ENCODE measurements at places on chromosomes 2 and 18.

DNA sequence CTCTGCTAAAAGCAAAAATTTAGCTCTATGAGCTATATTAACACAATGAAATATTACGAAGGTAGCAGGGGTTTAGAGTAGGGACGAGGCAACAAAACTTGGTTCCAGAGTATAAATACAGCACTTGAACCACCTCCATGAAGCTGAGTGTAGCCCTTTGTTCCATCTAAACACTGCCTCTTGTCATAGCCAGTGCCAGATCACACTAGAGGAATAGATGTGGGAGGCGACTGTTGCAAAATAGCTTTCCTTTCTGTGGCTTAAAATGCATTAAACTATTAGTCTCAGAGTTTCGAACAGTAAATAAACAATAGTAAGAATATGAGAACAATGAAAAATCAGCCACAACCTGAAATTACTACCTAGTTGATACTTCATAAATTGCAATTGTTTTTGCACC is 29.8 kb downstream of the PIEZO2 start:
- DNase-seq = peak; percentile 3

DNA sequence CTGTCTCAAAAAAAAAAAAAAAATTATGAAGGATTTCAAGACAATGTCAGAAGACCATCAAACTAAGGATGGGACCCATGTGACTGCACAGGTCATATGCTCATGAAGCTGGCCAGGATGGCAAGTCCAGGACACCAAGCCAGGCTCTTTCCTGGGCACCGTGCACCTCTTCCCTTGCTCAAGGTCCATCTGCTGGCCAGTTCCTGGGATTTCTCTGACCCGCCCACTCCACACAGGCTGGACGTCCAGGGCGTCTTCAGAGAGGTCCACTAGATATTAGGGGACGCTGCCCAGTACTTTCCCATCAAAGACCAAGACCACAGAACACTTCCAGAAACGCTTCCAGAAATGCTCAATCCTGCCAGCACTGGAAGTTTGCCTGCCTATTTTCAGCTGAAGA is 14.3 kb downstream of the TEX44 start:
- DNase-seq = no peak

- DNase-seq = no peak
Measured at GRCh38 chr2:127330753-127331152, 36.8 kb upstream of the ERCC3 start.

DNA sequence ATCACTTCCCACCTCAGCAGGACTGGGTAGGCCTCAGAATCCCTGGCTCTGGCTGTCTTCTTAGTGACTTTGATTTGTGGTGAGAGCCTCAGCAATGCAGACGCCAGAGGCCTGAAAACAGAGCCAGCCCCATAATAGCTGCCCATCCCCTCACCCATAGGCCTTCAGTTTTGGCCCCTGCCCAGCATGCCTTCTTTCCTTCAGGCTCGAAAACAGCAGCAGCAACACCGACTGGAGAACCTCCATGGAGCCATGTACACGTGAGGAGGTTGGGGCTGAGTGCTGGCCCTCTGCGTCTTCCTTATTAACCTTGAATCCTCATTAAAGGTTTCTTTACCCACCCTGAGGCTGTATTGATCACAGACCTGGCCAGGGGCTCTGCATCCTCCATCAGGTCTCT is 1.7 kb downstream of the RNF181 start:
- DNase-seq = no peak

DNA sequence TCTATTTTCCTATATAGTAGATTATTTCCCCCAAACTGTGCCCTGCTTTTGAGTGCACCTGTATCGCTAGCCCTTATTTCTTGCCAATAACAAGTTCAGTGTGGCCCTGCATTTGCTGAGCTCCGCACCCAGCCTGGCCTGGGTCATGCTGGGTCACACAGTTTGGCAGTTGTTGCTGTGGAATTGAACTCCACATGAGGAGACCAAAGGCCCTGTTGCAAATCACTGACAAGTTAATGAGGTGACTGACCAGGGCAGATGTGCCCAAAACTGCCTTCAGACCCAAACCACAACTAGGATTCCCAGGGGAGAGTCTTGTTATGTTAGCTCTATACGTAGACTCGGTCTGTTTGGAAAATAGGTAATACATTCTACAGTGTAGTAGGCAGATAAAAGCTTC is 31.0 kb downstream of the COL4A4 start:
- DNase-seq = no peak

DNA sequence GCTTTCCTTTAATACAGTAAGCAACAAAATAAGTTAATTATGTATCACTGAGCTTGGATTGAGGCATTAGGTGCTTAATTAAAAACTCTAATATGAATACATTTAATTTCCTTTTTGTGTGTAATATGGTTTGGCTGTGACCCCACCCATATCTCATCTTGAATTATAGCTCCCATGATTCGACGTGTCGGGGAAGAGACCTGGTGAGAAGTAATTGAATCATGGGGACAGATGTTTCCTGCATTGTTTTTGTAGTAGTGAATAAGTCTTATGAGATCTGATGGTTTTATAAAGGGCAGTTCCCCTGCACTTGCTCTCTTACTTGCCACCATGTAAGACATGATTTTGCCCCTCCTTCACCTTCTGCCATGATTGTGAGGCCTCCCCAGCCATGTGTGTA is 325.4 kb upstream of the CDH7 start:
- no peak for DNase-seq

GRCh38 chr2:221360742-221361141 is 211.4 kb downstream of the EPHA4 start:
- DNase-seq = peak; percentile 48

- no peak for DNase-seq
Measured at GRCh38 chr18:41390309-41390708, 564.7 kb upstream of the PIK3C3 start.

DNA sequence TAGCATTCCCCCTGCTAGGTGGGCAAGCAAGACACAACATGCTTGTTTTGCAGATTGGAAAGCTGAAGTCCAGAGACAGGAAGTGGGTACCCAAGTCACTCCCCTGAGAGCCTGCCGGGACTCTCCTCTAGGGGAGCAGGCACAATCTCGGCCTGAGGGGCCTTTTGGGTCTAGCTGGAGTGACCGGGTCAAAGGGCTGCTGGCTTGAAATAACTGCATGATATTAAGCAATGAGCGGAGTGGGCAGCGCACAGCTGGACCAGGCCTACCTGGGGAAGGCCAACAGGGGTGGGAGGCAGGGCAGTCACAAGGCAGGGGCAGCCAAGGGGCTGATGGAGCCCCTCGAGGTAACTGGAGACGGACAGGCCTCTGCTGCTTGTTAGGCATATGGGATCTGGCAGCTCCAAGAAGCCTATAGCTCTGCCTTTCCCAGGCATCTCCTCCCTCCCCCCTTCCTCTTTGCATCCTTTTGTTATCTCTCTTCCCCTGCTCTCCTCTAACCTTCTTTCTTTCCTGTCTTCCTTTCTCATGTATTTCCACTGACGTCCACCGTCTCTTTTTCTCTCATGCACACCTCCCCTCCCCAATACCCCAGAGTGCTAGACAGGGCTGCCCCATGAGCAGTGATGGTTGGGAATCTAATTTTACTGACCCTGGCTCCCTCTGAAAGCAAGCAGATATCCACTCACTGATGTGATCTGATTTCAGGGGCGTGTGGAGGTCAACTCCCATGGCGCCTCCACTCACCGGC is 237.5 kb downstream of the LOXHD1 start:
- DNase-seq = no peak

DNA sequence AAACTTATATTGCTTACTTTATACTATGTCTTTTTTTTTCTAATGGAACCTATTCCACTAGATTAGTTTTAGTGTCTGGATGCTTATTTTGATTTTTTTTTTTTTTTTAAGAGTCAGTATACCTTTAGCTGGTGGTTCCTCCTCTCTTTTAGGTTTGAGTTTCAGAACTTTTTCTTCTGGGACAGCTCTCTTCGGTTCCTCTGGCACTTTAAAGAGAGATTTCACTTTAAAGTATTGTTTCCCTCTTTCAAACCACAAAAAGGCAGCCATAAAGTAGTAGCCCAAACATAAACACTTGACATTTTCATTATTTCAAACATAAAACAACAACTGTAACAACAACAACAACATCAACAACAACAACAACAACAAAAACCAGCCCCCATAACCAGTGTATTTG is 123.3 kb downstream of the TTN start:
- no peak for DNase-seq

- no peak for DNase-seq
Measured at GRCh38 chr18:57618910-57619309, 2.7 kb downstream of the NARS1 start.

DNA sequence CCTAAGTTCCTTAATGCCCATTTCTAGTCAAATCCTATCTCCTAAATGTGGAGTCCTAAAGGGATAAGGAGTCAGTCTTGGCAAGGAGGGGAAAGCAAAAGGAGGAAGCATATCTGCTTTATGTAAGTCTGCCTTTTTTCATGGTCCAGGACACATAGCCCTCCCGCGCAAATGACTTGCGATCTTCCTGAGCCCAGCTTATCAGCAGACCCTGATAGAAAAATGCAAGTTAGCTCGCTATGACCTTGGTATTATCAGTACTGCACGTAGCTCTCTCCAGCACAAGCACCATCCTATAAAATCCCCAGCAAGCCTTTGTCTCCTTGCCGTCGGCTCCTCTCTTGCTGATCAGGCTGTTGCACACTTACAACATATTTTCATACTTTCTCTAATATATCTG is 281.4 kb upstream of the KCNH7 start:
- DNase-seq = no peak

GRCh38 chr2:207784898-207785297 is 15.2 kb upstream of the FZD5 start:
- DNase-seq = no peak

- no peak for DNase-seq
Measured at GRCh38 chr18:36833120-36833519, 4.2 kb downstream of the KIAA1328 start.

DNA sequence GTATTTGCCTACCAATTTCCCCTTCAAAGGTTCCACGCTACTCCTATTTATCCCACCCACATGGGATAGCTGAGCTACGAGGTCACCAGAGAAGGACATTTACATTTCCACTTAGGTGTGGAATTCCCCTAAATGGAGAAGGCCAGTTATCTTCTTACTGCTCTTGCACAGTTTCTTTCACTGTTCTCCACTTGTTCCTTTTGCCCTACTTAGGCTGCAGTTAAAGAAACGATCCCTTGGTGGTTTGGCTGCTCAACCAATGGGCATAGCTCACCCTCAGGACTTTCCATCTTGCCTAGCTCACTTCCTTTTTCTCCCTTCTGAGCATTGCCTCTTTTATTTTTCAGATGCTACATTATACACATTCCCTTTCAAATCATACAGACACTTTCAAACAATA is 11.2 kb upstream of the NABP1 start:
- peak; percentile 56 for DNase-seq

Data from astrocyte (in vitro differentiated cells and primary cell).